ENCODE measurements at places on chromosomes 3 and 15.
A peak's percentile ranks its signal among the peaks of the same experiment; 100 is the strongest.

GRCh38 chr15:99712415-99712814 is 20.8 kb downstream of the LYSMD4 start:
- DNase-seq = no peak

DNA sequence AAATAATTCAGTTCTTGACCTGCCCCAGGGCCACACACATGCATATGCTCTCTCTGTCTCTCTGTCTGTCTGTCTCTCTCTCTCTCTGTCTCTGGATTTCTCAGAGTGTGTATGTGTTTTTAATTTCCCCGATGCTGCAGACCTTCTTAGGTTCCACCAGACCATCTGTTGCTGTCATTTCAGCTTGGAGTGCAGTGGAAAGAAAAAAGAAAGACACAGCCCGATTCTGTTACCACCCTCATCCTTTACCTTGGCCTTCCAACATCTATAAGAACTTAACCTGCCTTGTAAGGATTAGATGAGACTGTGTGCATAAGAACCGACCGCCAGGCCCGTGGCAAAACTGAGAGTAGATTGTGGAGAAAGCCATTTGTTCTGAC is 9.7 kb upstream of the PGPEP1L start:
- DNase-seq = no peak

GRCh38 chr3:143138953-143139352 is 19.4 kb downstream of the CHST2 start:
- no peak for DNase-seq

DNA sequence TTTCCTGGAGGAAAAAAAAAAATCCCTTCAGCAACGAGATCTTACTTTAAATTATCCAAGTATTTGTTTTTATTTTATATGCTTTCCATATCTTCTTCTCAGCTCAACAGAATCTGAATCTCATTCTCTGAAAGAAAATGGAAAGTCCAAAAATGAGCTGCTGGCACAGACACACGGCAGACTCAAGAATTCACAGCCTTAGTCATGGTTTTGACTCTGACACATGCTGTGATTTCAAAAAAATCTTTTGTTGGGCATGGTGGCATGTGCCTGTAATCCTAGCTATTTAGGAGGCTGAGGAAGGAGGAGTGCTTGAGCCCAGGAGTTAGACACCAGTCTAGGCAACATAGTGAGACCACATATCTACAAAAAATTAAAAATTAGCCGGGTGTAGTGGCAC is 565.0 kb downstream of the MAGI1 start:
- DNase-seq = no peak

GRCh38 chr15:46278062-46278461 is 643.2 kb downstream of the SQOR start:
- DNase-seq = no peak

GRCh38 chr15:97961067-97961954 is 808 bp downstream of the ARRDC4 start:
- peak; percentile 6 for DNase-seq

GRCh38 chr3:85193565-85193964 is 234.8 kb downstream of the CADM2 start:
- DNase-seq = no peak

DNA sequence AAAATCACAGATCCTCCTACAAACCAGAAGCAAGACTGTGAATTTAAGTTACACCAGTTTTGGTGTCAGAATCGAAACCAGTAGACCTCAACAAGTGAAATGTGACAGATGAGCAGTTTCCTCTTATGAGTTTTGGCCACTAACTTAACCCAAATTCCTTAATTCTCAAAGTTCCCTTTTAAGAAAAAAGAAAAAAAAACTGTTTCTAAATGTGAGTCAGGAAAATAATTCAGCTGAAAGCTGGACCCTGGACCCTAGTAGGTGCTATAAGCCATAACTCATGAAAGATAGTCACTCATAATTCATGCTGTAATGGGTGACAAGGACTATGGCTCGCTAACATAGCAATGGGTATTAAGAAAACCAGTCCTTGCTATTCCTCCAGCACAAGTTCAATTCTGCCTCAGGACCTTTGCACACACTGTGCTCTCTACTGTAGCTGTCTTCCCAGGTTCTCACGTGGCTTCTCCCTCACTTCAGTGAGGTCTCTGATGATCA is 9.0 kb upstream of the THRB start:
- DNase-seq = no peak

DNA sequence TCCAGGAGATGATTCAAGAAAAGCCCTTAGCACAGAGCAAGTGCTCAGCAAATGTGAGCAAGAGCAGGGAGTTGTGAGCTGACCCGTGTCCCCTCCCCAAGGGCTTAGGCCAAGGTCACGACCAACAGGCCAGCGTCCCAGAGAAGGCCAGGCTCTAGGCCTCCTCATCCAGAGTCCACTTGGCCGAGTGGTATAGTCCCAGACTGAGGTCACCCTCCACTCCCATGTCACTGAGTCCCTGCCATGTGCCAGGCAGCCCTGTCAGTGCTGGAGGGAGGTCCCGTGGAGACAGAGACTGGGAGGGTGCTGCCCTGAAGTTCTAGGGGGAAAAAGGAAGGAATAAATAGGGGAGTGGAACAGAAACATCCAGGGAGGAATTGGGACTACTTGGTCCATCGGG is 44.0 kb downstream of the TPRA1 start:
- DNase-seq = no peak

DNA sequence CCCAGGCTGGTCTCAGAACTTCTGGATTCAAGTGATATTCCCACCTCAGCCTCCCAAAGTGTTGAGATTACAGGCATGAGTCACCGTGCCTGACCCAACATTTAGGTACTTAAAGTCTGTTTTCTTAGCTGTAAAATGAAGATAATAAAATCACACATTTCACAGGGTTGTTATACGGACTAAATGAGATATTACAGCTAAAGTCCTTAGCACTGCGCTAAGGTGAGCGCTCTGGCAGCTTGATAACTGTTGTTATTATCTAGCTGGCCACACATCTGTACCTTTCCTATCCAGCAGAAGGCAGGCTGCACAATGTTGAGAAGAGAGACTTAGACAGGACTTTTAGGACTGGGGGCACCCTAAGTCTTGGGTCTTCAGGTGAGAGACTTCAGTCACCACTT is 2.7 kb upstream of the LIPH start:
- no peak for DNase-seq

DNA sequence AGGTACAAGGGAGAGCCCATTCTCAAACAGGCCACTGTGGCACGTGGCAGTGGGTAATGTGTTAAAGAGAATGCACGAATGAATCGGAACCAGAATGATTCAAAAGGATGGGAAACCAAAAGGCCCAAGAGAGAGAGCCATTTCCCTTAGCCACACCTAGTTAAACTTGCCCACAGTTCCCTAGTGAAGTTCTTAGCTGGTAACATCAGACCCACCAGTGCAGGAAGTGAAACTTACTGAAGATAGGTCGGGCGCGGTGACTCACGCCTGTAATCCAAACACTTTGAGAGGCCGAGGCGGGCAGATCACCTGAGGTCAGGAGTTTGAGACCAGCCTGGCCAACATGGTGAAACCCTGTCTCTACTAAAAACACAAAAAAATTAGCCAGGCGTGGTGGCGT is 97.1 kb downstream of the MEX3B start:
- DNase-seq = no peak

DNA sequence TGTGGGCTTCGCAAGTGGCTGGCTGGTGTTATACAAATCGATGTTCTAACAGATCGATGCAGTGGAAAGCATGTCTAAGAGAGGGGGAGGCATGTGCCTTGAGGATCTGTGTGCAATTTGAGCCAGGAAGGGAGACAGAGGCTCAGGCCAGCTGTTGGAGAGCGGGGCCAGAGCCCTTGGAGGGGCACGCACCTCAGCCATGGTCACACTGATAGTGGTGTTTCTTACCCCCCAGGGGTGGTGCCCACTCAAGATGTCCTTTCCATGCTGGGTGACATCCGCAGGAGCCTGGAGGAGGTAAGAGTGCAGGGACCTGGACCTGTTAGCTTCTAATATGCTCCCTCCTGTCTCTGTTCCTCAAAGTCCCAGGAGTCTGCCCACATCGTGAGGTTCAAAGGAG is 3.8 kb upstream of the ABTB1 start:
- DNase-seq = no peak

DNA sequence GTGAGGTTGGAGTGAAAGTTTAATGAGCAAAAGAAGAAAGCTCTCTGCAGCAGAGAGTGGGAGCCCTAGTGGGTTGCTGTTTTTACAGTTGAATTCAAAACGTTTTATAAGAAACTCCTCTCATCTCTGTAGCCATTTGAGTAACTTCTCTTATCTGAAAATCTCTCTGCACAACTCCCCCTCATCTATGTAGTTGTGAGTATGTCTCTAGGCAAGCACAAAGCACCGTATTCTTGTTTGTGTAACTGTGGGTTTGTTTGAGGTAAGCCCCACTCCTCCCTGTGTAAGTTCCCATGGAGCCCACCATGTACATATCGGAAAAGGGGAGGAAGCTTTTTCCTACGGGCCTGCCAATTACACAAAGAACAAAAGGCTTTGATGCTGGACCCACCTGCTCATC is 56.5 kb upstream of the GOLGA6L2 start:
- no peak for DNase-seq

DNA sequence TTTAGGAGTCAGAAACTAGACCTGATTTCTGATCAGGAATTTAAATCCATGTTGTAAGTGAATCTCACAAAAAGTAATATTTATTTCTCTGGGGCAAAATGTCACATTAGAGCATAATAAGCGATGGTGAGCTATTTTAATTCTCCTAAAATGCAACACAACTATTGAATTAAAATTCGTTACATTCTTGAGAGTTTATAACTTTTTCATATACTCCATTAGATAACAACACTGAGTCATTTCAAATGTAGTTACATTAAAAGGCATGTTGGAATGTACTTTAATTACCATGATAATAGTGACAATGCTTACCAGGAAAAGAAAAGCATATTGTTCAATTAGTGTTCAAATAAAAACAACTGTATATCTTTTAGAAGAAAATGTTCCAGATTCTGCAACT is 116.9 kb downstream of the CADM2 start:
- no peak for DNase-seq

- no peak for DNase-seq
Observed at GRCh38 chr3:86968244-86968932, 22.6 kb downstream of the VGLL3 start.

DNA sequence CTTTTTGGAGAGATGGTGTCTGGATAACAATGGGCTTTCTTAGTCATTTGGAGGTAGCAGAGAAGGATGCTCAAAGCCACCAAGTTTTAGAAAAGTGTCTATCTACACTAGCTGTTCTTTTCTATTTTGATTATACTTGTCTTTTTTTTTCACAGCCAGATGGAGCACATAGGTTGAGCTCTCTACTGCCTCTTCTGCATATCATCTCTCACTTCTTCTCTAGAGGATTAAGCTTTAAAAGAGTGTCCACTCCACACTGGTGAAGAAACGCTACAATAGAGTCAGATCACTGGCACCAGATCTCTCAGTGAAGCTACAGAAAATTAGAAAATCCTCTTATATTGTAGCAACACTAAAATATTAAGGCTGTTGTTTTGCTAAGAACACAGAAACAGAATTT is 145.3 kb upstream of the MBNL1 start:
- no peak for DNase-seq

DNA sequence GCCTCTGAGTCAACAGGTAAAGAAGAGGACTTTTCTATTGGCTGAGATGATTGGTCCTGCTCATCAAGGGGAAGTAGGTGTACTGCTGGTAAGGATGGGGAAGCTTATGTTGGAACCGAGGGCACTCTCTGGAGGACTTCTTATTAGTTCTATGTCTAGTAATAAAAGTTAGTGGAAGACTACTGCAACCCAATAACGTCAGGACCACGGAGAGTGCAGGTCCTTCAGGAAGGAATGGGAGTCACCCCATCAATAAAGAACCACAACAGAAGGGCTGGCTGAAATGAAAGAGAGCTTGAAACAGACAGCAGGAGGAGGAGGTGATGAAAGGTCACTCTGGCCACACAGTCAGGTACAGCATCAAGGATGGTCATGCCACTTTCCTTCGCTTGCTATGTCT is 68.8 kb upstream of the PRR23E start:
- no peak for DNase-seq

DNA sequence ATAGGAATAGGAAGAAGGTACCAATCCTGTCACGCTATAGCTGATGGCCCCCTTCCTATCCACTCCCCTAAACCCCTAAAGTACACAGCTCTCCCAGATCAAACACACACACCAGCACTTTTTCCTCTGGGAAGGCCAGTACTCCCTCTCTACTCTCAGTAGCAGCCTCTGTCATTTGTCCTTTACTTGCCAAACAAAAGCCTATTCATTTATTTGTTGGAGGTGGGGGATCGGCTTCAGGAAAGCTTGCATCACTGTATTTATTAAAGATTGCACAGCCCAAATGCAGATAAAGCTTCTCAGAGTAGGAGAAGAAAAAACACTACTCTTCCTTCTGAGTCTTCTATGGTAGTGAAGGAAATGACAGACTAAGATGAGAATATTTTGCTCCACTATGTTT is 429.7 kb upstream of the RASGRP1 start:
- DNase-seq = no peak

GRCh38 chr3:122929188-122930062 is 98.1 kb downstream of the SEMA5B start:
- DNase-seq = no peak

DNA sequence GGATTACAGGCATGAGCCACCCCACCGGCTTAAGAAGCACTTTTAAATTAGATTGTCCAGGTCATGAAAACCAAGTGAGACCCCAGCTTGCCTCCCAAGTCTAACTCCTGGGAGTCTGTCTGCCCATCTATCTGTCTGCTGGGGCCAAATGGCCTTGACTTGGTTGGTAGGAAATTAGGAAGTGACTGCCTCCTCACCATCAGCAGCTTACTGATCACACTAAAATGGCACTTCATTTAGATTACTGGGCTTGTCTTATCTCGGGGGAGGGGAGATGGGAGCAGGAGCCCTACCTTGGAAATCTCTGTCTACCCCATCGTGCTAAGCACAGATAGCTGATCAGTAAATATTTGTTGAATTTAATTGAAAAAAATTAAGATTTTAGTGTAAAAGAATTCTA is 5.6 kb upstream of the LRRC2 start:
- DNase-seq = no peak

GRCh38 chr3:161420746-161421145 is 49.4 kb upstream of the SPTSSB start:
- DNase-seq = no peak

- no peak for DNase-seq
Observed at GRCh38 chr3:105938101-105938500, 69.3 kb upstream of the CBLB start.

DNA sequence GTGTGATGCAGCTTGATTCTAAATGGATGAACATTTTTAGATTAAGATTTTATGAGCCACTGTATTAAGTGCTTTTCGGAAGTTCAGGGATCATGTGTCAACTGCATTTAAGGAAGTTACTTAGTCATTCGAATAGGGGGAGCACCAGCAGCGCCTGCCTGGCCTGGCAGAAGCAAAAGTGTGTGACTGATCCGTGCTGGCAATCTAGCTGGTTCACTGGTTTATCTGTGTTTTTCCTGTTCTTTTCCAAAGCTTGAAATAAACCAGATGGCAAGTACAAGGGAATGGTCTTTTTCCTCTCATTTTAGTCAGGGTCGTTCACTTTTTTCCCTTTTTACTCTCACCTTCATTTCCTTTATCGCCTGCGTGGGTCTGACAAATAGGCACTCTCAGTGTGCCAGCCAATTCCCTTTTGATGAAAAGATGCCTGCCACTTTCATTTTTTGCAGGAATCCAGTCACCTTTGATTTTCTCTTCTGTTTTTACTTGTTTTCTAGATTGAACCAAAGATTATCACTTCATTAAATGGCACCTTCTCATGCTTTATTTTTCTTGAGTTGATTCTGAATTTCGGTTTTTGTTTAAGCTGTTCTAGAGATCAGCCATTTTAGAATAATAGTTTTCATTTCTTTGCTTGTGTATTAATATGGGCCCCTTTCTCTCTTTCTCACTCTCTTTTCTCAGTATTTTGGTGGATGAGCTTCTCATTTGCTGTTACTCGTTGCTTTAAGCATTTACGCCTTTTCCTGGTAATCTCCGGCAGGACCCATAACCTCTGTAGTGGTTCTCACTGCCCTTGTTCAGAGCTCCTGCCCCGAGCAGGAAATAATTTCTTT is 2.8 kb downstream of the ABHD2 start:
- DNase-seq = peak; percentile 28

Measured in stimulated activated CD4-positive, alpha-beta T cell treated with anti-CD3 and anti-CD28 coated beads, Interleukin-1b, Interleukin-23, amount 100 ng/mL, for 4 hours (primary cell).